Cardiac fibroblast (primary cell): ENCODE measurements at places on chromosomes 11 and 22.

GRCh38 chr11:94787801-94788200 is 19.6 kb downstream of the AMOTL1 start:
- DNase-seq: no peak

- no peak for DNase-seq
Measured at GRCh38 chr11:67411785-67412152, 3.7 kb upstream of the CARNS1 start.

DNA sequence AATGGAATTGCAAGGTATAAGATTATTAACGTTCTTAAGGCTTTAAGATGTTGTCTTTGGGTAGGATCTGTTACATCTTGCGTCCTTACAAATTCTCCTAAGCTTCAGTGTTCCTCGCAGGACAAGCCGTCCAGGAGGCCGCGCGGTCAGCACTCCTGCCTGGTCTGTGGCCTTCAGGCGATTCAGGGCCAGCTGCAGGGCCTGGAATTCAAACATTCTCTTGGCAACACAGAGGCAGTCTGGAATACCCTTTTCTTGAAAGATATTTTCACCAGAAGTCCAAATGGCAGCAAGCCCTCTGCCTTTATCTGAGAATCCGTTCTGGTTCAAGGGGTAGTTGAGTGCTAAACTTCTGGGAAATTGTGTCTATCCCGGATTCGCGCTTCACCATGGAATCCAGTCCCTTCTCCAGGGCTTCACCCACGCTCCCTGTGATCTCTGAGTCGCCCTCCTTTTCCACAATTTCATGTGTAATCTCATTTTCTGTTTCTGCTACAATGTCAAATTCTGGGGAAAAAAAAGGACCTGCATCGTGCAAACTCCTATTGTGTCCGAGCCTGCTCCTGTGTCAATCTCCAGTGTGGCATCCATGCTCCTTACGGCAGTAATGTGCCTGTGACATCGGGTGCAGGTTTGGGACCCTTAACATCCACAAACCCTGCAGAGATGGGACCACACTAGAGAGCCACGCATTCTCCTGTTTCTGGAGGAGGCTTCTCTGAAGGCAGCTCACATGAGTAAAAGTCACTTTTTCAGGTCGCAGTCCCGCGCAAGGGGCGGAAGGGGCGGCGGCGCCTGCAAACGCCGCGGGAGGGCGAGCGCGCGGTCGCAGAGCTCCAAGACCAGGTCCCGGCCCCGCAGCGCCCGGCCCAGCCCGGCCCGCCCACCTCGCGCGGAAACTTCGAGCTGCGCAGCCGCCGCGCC is 25.4 kb upstream of the SORL1 start:
- DNase-seq: no peak

DNA sequence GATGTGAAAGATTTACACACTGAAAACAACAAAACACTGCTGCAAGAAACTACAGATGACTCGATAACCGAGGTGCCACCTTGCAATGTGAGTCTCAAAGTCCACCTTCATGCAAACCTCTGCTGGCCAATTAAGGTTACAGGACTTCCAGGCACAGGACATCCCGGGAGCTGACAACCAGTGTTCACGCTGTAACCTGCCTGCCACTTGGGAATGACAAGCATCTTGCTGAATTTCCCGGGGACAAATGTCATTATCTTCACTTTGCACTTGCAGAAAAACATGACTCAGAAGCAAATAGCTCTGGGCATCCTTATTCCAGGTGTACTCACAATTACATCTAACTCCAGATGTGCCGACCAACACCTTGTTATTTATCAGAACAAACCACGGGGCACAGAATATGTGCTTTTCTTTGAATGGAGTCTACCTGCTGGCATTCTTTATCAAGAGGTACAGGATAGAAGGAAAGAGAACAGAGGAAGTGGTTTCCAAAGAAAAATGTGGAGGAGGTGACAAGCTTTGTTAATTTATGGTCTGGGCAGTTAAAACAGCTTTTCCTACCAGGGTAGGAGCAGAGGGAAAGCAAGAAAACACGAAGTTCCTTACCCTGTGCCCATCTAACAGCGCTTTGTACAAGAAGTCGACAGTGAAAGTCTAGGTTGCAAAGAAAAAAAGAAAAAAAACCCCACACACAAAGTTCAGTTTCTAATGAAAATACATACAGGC is 72.3 kb downstream of the SHANK2 start:
- DNase-seq: no peak

- no peak for DNase-seq
Measured at GRCh38 chr22:27205492-27206373, 548.3 kb downstream of the MIAT start.

DNA sequence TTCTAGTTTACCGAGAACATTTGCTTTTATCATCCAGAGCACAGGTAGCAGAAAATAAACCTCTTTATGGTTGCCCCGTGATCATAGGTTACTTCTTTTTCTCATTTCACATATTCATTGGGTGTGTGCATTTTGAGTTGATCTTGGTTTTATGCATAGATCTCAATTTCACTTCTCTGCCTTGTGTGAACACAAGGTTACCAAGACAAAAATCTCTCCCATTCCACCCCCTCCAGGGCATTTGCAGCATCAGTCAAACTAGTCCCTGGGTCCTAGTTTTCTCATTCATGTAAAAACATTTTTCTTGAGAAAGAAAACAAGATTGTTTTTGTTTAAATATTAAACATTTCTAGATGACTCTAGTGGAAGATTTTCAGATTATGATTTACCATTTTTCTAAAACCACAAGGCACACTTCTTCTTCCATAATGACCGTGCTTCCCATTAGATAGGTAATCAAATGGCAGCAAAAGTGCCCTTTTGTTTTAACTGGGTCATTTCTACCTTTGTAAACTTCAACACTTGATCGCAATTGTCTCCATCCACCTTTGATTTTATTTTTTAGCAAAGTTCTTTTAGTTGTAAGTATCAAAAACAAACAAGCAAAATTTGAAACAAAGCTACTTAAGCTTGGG is 526.6 kb upstream of the CADM1 start:
- DNase-seq: no peak

- DNase-seq: no peak
Measured at GRCh38 chr11:102386136-102386734, 39.2 kb downstream of the BIRC2 start.

DNA sequence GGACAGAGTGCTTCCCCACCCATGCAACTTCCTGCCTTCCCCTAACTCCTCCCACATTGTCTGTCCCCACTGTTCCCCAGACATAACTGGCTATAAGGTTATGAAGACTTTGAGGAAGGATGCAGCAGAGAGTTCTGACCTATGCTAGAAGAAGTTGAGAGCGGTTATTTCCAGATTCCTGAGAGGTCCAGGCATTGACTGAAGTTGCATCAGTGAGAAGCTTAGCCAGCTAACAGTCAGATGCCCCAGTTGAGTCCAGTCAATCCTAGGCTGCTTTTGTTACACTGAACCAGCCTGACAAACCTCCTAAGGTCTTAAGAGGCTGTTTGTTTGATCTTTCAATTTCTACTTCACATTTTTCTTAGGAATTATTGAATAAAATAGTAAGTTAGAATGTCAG is 937.9 kb upstream of the CCDC90B start:
- DNase-seq: no peak

GRCh38 chr22:22026157-22026831 is 43.7 kb upstream of the TOP3B start:
- no peak for DNase-seq

DNA sequence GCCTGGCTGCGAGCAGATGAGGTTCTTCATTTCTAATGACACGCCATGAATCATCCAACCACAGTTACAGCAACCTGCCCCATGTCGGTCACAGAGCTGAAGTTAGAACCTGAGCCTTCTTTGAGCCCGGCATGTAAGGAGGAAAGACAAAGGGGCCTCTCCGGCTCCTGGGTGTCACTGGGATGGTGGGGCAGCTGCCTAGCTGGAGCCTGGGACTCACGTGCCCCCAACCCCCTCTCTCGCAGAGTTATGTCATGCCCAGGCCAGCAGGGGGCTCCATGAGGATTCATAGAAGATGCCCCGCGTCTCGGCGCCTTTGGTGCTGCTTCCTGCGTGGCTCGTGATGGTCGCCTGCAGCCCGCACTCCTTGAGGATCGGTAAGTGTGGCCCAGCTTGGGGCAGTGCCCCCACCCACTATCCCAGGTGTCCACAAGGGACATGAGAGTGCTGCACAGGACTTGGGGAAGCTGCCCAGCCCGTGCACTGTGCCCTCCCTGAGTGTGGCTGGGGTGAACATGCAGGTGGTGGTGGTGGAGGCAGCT is 148.5 kb downstream of the GRIK4 start:
- peak; percentile 10 for DNase-seq

- DNase-seq: peak; percentile 67
Measured at GRCh38 chr22:43273902-43274484, 69.2 kb downstream of the SCUBE1 start.
